ENCODE measurements at places on chromosomes 6 and 20. TPM values are rescaled to one million over a fixed set of nuclear protein-coding genes. Genes with fewer than 3 reads are reported as not detected.

GRCh38 chr6:150220634-150221551 is 78.0 kb downstream of the PPP1R14C start:
- DNase-seq, result no peak

- DNase-seq, result no peak
These were observed 125.3 kb downstream of the SYCP2 start for GRCh38 chr20:59807909-59808728.

- no peak for DNase-seq
These were observed 13.2 kb upstream of the IRF4 start for GRCh38 chr6:378090-378957.

GRCh38 chr20:16293590-16293989 is 279.7 kb downstream of the KIF16B start:
- no peak for DNase-seq

- no peak for DNase-seq
These were observed 165.0 kb downstream of the PDE7B start for GRCh38 chr6:136016228-136017225.

- DNase-seq, result no peak
These were observed 77.2 kb downstream of the GCNT2 start for GRCh38 chr6:10598084-10598960.

The DDO gene
- 0.95 TPM for polyA plus RNA-seq

GRCh38 chr6:15596186-15596896 is 66.5 kb downstream of the DTNBP1 start:
- no peak for DNase-seq

DNA sequence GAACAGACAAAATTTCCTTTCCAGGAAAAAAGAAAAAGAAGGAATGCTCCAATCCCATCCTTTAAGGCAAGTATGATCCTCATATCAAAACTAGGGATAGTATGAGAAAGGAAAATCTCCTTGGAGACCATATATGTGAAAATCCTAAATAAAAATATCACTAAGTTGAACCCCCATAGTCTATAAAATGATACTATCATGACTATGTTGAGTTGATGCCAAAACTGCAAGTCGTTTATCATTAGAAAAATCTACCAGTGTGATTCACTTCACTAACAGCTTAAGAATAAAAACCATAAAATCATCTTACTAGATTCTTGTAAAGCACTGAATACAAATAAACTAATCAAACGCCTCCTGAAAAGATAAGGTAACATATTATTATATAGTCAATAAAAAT is 76.6 kb upstream of the STXBP5 start:
- DNase-seq, result no peak

DNA sequence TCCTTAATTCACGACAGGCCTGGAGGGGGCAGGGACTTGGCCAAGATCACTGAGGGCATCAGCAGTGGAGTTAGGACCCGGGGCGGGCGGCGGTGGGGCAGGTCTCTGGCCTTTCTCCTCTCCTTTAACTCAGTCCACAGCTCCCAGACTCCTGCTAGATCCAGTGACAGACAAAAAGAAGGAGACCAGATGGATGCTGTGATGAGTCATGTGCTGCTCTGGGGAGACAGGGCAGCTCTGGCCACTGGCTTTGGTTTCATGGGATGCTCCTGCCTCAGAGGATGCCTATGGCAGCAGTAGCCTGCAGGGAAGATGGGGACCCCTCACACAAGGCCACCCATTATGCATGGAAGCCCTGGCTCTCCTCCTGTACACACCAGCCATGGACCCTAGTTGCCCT is 20.5 kb downstream of the EPB41L1 start:
- no peak for DNase-seq

The POPDC3 gene
- 80.4 TPM for polyA plus RNA-seq

DNA sequence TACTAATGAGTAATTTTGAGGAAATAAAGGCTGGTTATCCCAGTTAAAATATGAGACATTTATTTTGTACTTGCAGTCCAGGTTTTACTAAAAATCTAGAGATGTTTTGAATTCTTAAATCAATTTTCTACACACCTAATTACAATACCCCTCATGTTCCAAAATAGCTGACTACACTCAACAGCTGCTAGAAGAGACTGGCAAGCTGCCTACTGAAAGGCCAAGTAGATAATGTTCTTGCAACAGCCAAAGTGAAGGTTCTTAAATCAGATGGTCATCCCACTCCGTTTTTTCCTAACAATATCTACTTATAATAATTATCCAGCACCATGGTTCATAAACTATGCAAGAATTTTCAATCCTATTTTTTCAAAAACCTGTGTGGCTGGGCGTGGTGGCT is 69.0 kb downstream of the DTNBP1 start:
- DNase-seq, result no peak

The PAK5 gene
- 0.14 TPM for polyA plus RNA-seq

The CHRNA4 gene
- polyA plus RNA-seq, result 0.46 TPM

The CNKSR3 gene
- 13.4 TPM for polyA plus RNA-seq

The MEI4 gene
- 0.04 TPM for polyA plus RNA-seq

GRCh38 chr6:128882560-128882959 is 378 bp upstream of the LAMA2 start:
- no peak for DNase-seq

DNA sequence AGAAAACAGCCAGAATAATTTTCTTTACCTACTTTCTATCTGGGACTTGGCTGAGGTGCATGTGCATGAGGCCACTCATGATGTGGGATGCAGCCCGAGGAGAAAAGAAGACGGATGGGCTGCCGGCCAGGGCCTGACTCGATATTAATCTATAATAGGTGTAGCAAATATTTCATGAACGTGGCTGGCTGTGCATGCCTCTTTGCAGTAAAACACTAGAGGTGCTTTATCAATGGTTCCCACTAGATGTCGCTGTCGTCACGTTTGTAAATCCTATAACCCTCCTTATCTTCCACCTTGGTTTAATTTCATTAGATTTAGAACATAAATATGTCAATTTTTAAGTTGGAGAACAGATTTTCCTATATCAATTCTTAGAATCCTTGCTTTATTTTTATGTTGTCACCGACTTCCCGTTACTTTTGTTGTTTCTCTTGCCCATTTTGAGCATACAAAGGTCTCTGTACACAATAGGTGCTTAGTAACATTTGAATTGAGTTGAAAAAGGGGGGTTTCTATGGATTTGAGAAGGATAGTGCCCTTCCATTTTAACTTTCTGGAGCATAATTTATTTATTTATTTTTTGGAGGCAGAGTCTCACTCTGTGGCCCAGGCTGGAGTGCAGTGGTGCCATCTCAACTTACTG is 19.6 kb upstream of the FERMT1 start:
- peak; percentile 31 for DNase-seq

- DNase-seq, result no peak
These were observed 65.8 kb upstream of the SOX4 start for GRCh38 chr6:21527731-21528130.

DNA sequence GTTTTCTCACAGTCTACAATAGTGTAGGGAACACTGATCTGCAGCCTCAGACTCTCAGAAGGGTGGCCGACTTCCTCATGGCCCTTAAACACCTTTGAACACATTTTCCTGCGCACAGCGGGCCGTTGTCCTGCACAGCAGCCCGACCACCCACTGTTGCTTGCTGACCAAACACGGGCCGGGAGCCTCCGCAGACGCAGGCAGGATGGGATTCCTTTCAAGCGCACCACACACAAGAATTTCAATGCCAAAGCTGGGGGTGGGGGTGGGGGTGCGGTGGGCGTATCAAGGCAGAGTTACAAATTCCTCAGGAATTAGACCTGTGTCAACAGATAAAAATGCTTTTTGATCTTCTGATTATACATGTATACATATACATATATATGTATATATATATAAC is 74.5 kb downstream of the HUS1B start:
- DNase-seq, result no peak

GRCh38 chr6:149636124-149636523 is 12.4 kb downstream of the KATNA1 start:
- DNase-seq, result no peak

The PRRT1 gene
- 1.3 TPM for polyA plus RNA-seq

DNA sequence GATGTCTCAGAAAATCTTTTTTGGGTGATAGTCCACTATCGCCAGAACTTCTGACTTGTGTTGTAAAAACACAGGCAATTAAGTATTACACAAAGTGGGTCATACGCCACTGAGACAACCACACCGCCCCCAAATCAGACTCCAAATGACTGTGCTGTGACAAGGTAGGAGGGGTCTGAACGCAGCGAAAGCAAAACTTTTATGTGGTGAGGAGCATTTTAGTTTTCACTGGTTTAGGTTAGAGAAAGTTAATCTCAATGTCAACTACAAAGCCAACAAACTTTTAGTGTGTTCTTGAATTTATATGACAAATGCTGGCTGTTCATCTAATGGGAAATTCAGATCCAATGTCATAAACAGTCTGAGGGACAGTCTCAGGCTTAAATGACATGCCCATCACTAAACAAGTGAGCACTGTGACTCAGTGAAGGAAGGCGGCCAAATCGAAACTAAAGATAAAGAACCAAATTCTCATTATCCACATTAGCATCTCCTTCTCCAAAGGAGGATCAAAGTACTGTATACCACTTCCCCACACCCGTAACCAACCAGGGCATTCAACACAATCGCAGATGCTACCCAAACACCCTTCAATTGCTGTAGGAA is 186.7 kb downstream of the GJA10 start:
- no peak for DNase-seq

DNA sequence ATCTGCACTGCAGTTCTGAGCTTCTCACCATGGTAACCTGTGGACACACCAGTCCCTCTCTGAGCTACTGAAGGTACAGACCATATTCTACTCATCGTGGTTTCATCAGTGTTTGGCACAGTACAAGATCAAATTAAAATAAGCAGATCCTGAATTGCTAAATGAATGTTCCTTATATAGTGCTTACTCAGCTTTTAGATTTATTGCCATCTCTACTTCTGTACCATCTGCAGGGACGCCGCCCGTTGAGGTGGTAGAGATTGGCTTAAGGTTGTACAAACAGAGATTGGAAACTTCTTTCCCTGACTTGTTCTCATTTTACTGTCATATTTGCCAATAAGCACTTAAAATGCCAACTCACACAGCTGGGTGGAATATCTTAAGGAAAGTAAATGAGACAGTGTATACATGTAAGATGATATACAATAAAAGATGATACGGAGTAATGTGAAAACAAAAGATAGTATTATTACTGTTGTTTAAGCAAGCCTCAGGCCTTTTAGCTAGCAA is 223.4 kb upstream of the FOXQ1 start:
- no peak for DNase-seq

GRCh38 chr20:35572838-35573237 is 31.0 kb downstream of the ERGIC3 start:
- DNase-seq, result no peak

Data from forelimb muscle (tissue), 1 donor.